ENCODE measurements at places on chromosomes 13 and 19. TPM values are rescaled to one million over a fixed set of nuclear protein-coding genes. Genes with fewer than 3 reads are reported as not detected.

Gene SSC5D
- 8.6 TPM for total RNA-seq

Gene PTGIR
- total RNA-seq, result 2.2 TPM

Gene ZNF723
- total RNA-seq, result 3.5 TPM

Gene STARD13
- total RNA-seq, result 27.4 TPM

Gene CEACAM7
- not detected for total RNA-seq

Gene EHD2
- total RNA-seq, result 83.2 TPM

Gene DPP9
- total RNA-seq, result 116 TPM

Gene FARP1
- total RNA-seq, result 70.6 TPM

Gene PEX11G
- 13.1 TPM for total RNA-seq

Gene MYO1F
- total RNA-seq, result 6.1 TPM

Gene PGLYRP1
- not detected for total RNA-seq

Gene RASAL3
- 2.8 TPM for total RNA-seq

Gene NAPSA
- total RNA-seq, result 5.0 TPM

Gene SH2D3A
- total RNA-seq, result 35.5 TPM

Gene ZNF730
- 2.6 TPM for total RNA-seq
